ENCODE measurements at places on chromosomes 5 and 9. TPM values are rescaled to one million over a fixed set of nuclear protein-coding genes. Genes with fewer than 3 reads are reported as not detected.

DNA sequence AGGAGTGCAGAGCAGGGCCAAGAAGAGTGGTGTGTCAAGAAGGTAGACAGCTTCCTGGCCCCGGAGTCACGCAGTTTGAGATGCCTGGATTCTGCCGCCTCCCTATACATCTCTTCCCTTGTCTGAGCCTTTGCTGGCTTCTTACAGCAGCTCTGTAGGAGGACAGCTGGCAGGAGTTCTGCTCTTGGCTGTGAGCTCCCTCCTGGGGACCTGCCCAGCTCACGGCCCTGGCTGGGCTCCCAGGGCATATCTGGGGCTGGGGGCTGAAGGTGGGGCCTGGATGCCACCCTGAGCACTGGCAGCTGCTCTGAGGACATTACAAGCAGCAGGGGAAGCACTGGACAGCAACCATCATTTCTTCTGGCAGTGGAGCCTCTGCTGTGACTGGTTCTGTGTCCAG lies 786 bp upstream of the TSSK1B start:
- H3K27ac ChIP-seq: no peak overlapping the region
- DNase-seq: no peak
- peaks cover 3% of the 10 kb centered on the region for H3K4me1 ChIP-seq
- no peaks in the 10 kb centered on the region for H3K27me3 ChIP-seq
- H3K36me3 ChIP-seq: no peaks in the 10 kb centered on the region
- H3K4me3 ChIP-seq: no peak overlapping the region

Gene ADAMTSL2
- total RNA-seq: 5.9 TPM

DNA sequence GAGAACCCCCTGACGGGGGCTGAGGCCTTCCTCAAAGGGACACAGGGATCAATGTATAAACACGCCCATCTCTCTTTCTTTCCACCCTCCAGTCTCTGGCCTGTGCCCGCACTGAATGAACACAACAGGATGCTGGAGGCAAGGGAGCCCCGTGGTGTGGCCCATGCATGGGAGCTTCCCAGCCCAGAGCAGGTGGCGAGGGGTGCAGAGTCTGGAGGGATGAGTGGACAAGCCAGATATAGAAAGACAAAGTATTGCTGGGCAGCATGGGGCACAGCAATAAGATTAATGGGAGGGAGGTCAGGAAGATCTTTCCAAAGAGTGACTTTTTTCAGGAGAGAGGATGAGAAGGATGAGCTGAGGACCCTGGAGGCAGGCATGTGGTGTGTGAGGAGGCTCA lies 103.7 kb downstream of the C5orf15 start:
- H3K4me3 ChIP-seq: no peak overlapping the region

DNA sequence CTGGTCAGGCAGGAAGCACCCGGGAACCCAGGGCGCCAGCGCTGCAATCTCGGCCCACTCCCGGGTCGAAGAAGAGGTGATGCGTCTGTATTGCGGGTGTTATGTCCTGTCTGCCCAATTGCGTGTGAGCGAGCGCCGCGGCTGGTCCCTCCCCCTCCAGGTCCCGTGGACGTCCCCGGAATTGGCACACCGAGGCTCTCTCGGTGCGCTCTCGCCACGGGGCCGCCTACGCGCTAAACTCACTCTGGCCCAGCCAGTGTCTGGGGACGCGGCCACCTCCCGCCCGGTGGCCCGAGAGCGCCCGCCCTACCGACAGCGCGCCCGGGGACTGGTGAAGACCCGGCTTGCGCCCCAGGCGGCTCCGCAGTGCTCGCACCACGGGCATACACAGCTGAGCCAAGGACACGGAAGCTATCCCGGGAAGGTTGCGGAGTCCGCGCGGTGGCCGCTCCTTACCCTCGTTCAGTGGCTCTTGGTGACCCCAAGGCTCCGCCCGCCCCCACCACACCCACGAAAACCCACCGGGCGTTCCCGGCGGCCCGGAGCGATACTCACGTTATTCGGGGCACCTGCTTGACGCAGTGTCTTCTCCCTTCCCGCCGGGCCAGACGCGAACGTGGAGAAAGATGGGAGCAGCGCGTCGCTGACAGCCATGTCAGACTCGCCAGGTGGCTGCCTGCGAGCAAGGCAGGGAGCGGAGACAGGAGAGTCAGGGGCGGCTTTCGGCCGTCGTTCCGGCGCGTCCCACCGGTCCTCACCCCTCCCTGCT lies 1.0 kb downstream of the KLF4 start:
- peak overlapping the region; percentile 91 for H3K4me3 ChIP-seq
- H3K27ac ChIP-seq: peak overlapping the region; percentile 77
- no peaks in the 10 kb centered on the region for H3K36me3 ChIP-seq
- DNase-seq: peak; percentile 43
- H3K4me1 ChIP-seq: peaks cover 13% of the 10 kb centered on the region

- H3K4me1 ChIP-seq: peaks cover 13% of the 10 kb centered on the region
- peaks cover 9% of the 10 kb centered on the region for H3K36me3 ChIP-seq
- peak; percentile 40 for DNase-seq
- peak overlapping the region; percentile 91 for H3K4me3 ChIP-seq
- H3K27me3 ChIP-seq: peaks cover 21% of the 10 kb centered on the region
- no peak overlapping the region for H3K27ac ChIP-seq
Measured at GRCh38 chr5:53482717-53483638, 2.5 kb downstream of the FST start.

Gene FAM163B
- total RNA-seq: not detected

DNA sequence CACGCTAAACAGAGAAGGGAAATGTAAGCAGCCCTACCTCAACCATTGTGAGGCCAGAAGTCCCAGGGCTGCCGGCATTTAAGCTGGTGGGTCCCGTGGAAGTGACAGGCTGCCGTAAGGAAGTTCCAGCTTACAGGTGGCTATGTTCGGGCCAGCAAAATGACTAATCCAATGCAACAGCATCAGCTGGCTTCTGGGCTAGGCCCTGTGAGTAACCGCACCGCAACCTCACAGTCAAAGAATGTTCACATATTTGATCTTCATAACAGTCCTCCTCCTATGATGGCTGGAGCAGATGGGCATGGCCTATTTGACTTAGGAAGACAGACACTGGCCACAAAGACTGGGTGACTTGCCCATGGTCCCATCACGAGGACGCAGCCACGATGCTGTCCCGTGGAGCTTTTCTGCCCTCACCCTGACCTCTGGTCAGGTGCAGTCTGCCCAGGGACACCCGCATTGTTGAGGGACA lies 88.2 kb downstream of the LIFR start:
- no peak overlapping the region for H3K27ac ChIP-seq
- peaks cover 2% of the 10 kb centered on the region for H3K27me3 ChIP-seq
- H3K4me3 ChIP-seq: no peak overlapping the region
- H3K36me3 ChIP-seq: peaks cover 4% of the 10 kb centered on the region
- peaks cover 19% of the 10 kb centered on the region for H3K4me1 ChIP-seq

Gene DIPK1B
- total RNA-seq: 293 TPM

GRCh38 chr5:178284093-178284675 lies 51.6 kb upstream of the PHYKPL start:
- DNase-seq: no peak
- H3K27ac ChIP-seq: no peak overlapping the region
- H3K4me3 ChIP-seq: no peak overlapping the region
- peaks cover 16% of the 10 kb centered on the region for H3K27me3 ChIP-seq
- peaks cover 4% of the 10 kb centered on the region for H3K36me3 ChIP-seq
- no peaks in the 10 kb centered on the region for H3K4me1 ChIP-seq

DNA sequence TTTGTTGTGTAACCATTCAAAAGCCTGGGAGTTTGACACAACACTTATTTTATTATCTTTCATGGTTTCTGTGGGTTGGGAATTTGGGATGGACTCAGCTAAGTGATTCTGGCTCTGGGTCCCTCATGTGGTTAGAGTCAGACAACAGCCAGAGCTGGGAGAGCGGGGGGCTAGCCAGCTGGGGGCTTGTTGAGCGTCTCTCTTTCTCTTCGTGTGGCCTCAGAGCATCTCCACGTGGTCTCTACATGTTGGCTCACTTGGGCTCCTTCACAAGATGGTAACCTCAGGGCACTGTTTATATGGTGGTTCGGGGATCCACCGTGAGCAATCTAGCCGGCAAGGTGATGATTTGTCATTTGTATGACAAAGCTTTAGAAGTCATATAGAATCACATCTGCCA lies 73.6 kb downstream of the FSTL4 start:
- DNase-seq: no peak
- no peaks in the 10 kb centered on the region for H3K36me3 ChIP-seq
- H3K4me3 ChIP-seq: no peak overlapping the region
- H3K27ac ChIP-seq: no peak overlapping the region

DNA sequence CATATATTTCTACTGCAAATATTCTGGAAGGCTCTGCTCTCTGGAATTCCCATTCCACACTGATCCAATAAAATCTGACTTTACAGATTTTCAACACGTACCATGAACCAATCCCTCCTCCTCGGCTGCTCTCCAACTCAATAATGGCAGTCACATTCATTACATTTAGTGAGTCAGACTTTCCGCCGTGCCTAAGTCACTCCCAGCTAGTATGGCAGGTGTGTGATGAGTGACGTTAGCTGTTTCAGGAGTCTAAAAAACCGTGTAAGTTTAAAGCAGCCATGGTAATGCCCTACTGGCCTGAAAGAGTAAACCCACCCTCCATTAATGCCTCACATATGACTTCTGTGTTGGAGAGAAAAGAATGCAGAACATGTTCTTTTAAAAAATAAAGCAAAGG lies 3.3 kb downstream of the FBN2 start:
- DNase-seq: no peak
- H3K4me3 ChIP-seq: no peak overlapping the region
- no peak overlapping the region for H3K27ac ChIP-seq
- H3K27me3 ChIP-seq: peaks cover 2% of the 10 kb centered on the region
- H3K4me1 ChIP-seq: peaks cover 10% of the 10 kb centered on the region

- H3K36me3 ChIP-seq: no peaks in the 10 kb centered on the region
- H3K4me3 ChIP-seq: no peak overlapping the region
- no peak overlapping the region for H3K27ac ChIP-seq
- no peak for DNase-seq
- peaks cover 18% of the 10 kb centered on the region for H3K4me1 ChIP-seq
- H3K27me3 ChIP-seq: peaks cover 28% of the 10 kb centered on the region
Measured at GRCh38 chr5:51396797-51397196, 13.5 kb downstream of the ISL1 start.

- no peak overlapping the region for H3K27ac ChIP-seq
- DNase-seq: no peak
- peaks cover 12% of the 10 kb centered on the region for H3K27me3 ChIP-seq
- H3K4me1 ChIP-seq: peaks cover 17% of the 10 kb centered on the region
- H3K4me3 ChIP-seq: no peak overlapping the region
Measured at GRCh38 chr9:129113645-129114304, 2.6 kb downstream of the PTPA start.

DNA sequence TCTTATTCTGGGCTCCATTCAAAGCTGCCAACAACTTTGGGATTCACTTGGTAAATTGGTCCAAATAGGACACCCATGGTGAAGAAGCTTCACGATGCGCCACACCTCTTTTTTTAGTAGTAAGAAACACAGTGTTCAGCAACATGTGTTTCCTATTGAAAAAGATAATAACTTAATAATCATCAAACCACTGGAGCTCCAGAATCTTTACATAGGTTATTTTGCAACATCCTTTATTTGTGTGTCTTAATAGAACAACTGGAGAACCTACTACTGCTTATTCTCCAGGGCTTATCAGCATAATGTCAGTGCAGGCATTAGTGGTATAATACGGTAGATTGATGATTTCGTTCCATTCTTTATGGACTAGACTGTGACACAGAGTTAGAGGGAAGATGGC lies 63.3 kb upstream of the DAPK1 start:
- peaks cover 2% of the 10 kb centered on the region for H3K27me3 ChIP-seq
- no peak for DNase-seq
- H3K4me1 ChIP-seq: peaks cover 13% of the 10 kb centered on the region
- H3K4me3 ChIP-seq: no peak overlapping the region

GRCh38 chr5:19175776-19176570 lies 812.0 kb downstream of the CDH18 start:
- H3K36me3 ChIP-seq: no peaks in the 10 kb centered on the region
- no peak overlapping the region for H3K4me3 ChIP-seq
- DNase-seq: no peak
- no peaks in the 10 kb centered on the region for H3K4me1 ChIP-seq
